ENCODE measurements at places on chromosomes 7 and 10.

DNA sequence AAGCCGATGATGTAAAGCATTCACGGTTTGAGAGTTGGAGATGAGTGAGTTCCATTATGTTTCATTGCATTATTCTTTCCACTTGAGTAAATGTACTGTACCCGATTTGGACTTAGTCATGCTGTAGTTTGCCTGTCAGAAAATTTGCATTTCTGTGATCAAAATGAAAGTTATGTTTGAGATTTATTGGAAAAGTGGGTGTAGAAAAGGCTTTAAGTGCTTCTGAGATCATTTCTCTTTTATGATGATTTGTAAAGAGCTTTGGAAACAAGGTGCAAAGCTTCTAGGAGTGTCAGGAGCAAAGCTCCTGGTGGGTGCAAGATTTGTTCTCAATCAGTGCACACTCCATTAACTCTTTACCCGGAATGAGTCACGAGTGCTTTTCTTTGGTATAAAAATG lies 204.1 kb upstream of the POM121L12 start:
- DNase-seq = no peak

- DNase-seq = no peak
Observed at GRCh38 chr7:139807009-139807408, 22.1 kb upstream of the TBXAS1 start.

DNA sequence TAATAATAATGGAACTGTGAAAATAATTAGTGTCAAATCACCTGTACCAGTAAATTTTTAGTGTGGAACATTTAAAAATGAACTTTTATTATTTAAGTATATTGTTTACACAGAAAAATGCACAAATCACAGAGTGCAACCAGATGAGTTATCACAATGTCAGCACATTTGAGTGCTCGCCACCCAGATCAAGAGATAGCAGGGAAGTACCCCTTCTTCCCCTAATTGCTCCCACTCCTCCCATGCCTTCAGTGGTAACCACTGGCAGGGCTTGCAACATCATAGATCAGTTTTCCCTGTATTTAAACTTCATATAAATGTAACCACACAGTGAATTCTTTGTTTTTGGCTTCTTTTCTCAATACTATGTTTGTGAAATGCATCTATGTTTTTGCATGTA lies 7.8 kb upstream of the GPR141 start:
- DNase-seq = no peak

DNA sequence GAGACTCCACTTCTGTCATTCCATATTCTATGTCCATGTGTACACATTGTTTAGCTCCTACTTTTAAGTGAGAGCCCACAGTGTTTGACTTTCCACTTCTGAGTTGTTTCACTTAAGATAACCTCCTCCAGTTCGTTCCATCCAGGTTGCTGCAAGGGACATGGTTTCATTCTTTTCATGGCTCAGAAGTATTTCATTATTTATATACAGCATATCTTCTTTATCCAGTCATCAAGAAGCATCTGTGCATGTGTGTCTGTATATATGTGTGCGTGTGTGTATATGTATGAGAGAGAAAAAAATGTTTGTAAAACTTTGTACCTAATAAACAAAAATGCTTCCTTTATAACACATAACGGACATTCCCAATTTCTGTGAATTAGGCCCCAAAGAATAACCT lies 6.2 kb downstream of the SEC61A2 start:
- DNase-seq = no peak

DNA sequence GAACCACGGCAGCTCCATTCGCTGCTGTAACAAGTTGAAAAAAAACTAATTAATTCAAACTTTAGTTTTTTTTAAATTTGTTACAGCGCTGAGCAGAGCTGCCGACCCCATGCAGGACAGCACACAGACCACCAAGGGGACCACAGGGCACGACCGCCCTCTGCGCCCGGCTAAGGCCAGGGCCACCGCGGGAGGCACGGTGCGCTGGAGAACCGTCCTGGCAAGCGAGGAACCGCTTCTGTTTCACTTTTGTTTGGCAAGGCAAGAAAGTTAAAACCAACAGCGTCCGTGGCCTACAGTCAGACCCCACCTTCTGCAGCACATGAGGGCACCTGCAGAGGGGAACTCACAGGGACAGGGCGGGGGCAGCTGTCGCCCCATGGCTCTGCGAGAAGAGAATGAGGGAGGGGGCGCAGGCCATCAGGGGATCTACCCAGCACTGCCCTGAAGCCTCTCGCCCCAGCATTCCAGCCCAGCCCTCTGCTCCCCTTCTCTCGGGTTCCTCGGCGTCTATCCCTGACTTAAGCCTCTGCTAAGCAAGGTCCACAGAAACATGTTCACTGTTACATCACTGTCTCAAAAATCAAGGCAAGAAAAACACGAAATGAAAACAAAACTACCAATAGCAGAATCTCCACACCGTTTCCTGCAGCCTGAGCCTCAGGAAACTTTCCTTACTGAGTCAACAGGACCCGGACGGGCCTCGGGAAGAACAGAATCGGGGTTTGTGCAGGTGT lies 204.4 kb downstream of the DIP2C start:
- DNase-seq = no peak

DNA sequence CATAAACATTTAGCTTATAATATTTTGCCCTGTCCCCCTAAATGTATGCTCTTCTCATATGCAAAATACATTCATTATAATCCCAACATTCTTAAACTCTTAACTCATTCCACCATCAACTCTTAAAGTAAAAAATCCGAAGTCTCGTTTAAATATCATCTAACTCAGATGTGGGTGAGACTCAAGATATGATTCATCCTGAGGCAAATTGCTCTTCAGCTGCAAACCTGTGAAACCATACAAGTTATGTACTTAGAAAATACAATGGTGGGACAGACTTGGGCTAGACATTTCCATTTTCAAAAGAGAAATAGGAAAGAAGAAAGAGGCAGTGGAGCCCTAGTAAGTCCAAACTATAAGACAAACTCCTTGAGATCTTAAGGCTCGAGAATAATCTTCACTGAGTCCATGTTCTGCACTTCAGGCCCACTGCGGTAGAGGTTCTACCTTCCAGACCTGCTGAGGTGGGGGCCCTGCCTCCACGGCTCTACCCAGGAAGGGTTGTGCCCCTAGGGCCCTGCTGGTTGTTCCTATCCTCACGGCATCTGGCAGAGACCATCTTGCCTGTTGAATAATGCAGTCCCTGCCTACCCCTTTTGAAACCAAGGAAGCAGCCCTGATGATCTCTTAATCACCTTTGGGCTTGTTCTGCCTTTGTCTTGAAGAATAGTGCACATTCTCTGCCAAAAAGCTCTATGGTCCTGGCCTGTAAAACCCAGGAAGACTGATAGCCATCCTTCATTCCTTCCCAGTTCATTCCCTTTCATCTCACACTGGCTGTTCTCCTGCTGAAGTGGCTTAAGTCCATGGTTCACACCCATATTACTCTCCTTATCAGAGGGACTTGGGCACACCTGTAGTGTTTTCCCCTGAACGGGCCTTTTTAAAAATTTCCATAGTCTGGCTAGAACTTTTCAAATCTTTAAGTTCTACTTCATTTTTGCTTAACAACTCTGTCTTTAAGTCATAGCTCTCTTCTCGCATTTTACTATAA lies 37.3 kb downstream of the INPP5F start:
- no peak for DNase-seq

DNA sequence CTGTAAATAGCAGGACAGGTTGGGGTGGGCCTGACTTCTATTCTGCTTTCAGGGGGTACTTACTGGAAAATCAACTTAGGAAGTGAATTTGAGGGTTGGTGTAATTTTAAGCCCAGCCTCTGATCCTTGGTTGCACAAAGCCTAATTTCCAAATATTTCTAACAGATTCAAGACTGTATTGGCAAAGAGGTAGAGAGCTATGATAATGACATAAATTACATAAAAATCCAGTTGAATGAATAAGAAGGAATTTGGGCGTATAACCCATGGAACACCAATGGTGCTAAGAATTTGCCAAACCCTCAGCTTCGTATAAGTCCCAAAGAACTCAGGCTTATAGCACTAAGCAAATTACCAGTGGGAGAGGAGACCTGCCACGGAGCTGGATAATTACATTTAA lies 11.9 kb downstream of the CPA4 start:
- DNase-seq = no peak

DNA sequence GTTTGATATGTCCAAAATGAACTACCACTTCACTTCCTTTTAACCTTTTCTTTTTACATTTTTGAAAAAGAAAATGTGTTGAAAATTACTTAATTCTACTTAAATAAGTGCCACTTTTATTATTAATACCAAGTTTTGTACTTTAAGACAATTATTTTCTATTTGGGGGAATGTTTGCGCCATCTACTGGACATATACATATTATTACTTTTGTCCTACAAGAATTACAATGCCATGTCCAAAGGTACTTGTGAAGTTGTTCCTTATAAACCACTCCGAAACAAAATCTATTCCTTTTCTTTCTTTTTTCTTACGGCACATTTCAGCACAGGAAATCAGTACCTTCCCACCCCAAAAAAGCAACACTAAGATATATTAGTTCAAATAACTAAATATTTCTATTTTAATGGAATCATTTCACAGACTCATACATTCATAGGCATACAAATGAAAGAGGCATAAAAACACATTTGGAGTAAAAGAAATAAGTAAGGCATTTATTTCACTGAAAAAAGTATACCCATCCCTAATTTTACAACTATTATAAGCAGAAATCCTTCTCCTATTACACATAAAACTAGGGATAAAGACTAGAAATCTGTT lies 169.9 kb downstream of the RNF133 start:
- peak; percentile 54 for DNase-seq

DNA sequence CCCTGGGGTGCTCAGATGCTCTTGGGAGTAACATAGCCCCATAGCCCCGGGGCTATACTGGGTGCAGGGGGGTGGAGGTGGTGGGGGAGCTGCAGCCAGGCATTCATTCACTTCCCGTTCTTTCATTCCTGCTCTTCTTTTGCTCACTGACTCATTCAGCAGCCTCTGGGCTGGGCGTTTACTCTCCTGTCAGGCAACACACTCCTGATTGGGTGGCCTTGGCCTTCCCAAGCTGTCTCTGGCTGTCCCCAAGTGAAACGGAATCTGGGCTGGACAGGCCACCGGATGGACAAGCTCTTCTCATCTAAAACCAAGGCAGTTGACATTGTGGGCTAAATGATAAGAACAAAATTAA lies 34.6 kb downstream of the CHST3 start:
- no peak for DNase-seq

DNA sequence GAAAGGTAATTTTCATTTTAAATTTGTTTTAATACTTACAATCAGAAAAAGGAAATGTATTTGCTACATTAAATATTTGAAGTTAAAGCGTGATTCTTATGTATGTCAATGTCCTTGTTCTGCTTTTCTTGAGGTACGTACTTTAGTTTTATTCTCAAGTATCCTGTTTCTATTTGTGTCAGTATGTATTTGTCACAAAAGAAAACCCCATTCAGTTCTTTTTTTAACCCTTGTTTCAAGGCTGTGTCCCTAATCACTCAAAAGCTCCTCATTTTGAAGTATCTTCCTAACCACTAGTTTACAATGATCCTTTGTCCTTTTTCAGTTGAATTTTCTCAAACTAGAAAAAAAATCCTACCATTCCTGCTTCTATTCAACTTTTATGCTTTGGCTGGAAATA lies 25.2 kb downstream of the NHLRC2 start:
- DNase-seq = no peak

DNA sequence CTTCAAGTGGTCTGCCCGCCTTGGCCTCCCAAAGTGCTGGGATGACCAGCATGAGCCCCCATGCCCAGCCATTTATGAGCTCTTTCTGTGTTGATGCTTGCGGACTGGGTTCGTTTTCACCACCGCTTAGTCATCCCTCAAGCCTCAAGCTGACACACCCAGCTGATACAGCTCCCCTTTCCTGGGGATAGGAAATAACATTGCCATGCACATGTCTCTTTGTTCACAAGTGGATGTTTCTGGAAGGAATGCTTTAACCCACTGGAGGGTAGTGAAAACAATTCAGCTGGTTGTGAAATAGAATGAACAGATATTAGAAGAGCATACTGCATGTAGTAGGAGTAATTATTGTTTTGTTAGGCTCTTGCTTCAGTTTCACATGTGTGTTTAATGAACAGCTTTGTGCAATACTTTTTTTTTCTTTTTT lies 8.5 kb upstream of the METTL27 start:
- DNase-seq = no peak

GRCh38 chr10:79459243-79459642 lies 13.8 kb upstream of the ZCCHC24 start:
- no peak for DNase-seq

- DNase-seq = no peak
Observed at GRCh38 chr7:99308461-99309074, 17.1 kb upstream of the ARPC1A start.

- no peak for DNase-seq
Observed at GRCh38 chr10:68135922-68136792, 26.9 kb downstream of the MYPN start.

GRCh38 chr10:14384116-14384730 lies 53.5 kb upstream of the FRMD4A start:
- no peak for DNase-seq

- no peak for DNase-seq
Observed at GRCh38 chr7:12062062-12062461, 149.0 kb upstream of the TMEM106B start.

GRCh38 chr7:37420946-37421695 lies 27.5 kb downstream of the ELMO1 start:
- DNase-seq = no peak

DNA sequence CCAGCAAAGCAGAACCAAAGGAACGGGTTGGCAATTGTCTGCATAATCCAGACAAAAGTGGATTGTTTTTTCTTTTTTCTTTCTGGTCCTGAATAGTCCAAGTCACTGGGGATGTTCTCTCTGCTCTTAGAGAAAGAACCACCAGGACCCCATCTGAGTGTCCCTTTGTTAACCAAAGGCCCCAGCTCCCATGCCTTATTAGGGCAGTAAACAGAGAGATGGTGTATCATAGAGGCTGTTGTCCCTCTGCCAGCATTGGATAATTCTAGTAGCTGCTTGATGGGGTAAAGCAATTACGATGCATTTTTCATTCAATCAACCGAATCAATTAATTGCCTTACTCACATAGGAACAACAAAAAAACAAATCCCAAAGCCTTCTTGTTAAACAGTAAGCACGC lies 213.0 kb downstream of the BUB3 start:
- DNase-seq = no peak

DNA sequence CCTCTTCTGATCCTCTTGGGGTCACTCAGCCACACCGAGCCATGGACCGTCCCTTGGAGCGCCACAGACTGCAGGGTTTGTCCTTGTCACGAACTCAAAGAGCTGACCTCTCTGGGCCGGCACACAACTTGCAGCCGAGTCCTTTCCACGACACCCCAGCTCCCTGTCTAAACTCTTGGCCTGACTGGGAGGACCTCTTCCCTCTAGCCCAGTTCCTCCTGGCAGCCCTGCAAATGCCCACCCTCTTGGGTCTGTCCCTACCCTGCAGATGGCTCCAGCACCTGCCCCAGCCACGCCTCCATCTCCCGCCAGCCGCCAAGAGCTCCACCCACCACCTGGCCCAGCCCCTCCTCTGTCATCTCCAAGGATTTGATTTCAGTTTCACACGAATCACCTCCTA lies 339.2 kb downstream of the DNAJB6 start:
- DNase-seq = no peak

- no peak for DNase-seq
Observed at GRCh38 chr7:101681170-101682007, 52.3 kb upstream of the MYL10 start.

- DNase-seq = no peak
Observed at GRCh38 chr7:85052056-85052737, 134.7 kb downstream of the SEMA3D start.

- DNase-seq = no peak
Observed at GRCh38 chr10:50937230-50937907, 51.9 kb upstream of the A1CF start.

- DNase-seq = no peak
Observed at GRCh38 chr7:156080596-156080995, 268.3 kb upstream of the SHH start.

- no peak for DNase-seq
Observed at GRCh38 chr7:140989068-140989467, 25.7 kb downstream of the MRPS33 start.

- DNase-seq = no peak
Observed at GRCh38 chr10:26780106-26780792, 80.5 kb downstream of the ABI1 start.

Measured in NCI-H2081 (cell line).